ENCODE measurements at places on chromosomes 5 and 9.

GRCh38 chr9:130288926-130289690 lies 23.5 kb downstream of the HMCN2 start:
- no peak for DNase-seq

DNA sequence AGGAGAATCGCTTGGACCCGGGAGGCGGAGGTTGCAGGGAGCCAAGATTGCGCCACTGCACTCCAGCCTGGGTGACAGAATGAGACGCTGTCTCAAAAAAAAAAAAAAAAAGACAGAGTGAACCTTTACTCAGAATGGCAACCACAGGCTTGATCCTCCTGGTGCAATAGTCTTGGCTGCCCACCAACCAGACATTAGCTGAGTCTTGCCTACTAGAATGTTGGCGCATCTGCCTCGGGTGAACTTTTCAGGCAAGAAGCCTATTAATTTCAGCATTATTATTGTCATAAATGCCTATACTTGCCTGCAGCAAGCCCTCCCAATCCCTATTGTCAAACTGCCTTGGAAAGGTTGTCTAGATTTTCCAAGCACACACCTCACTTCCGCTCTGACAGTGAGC lies 4.2 kb downstream of the SERINC5 start:
- DNase-seq = no peak

DNA sequence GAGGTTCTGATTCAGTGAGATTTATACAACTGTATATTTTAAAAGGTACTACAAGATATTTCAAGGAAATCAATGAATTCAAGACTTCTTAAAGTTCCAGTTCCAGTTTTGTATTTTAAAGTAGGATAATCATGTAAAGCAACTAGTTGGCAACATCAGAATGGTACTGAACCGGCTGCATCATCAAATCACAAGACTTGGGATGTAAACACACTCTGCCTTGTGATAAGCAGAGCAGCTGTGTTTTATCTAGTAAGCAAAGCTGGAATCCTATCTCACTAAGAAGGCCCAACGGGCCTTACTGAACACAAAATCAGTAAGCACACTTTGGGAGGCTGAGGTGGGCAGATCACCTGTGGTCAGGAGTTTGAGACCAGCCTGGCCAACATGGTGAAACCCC lies 327.2 kb upstream of the NREP start:
- no peak for DNase-seq

DNA sequence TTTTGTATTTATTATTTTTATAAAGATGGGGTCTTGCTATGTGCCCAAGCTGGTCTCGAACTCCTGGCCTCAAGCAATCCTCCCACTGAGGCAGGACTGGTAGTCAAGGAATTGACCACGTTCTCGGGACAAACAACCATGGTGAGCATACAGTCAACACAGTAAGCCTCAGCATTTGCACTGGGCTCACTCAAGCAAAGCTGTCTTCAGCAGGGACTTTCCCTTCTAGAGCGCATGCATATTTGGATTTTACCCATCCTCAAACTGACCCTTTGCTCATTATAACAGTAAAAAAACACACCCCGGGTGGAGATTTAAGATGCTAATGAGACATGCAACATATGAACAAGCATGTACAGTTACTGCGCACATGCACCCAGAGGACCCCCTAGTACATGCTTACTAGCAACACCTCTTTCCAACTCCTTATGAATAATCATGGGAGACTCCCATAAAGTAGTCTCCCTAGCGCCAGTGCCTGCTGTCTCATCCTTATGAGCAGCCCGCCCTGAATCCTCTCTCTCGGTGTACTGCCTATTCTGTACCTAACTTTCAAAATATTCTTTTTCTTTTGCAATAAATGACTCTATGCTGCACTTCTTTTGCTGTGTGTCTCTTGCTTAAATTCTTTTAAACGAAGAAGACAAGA lies 41.5 kb downstream of the C5orf22 start:
- DNase-seq = no peak

GRCh38 chr9:3477236-3477834 lies 48.5 kb downstream of the RFX3 start:
- no peak for DNase-seq

- DNase-seq = no peak
These were observed 61.3 kb upstream of the MOCS2 start for GRCh38 chr5:53170746-53171349.

DNA sequence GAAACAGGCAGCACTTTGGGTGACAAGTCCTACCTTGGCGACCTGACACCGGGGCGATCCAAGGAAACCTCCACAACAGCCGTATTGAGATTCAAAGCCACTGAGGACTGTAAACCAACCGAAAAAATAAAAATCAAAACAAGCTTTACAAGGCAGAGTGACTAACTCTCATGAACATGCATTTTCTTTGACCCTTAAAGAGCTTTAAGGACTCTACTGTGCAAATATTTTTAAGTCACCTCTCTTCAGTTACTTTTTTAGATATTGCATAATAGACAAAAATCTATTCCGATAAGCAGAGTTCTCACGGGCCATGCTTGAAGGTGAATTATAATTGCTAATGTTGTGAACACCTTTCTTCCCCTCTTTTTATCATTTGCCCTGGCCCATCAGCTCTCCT lies 38.3 kb downstream of the EQTN start:
- no peak for DNase-seq

- no peak for DNase-seq
These were observed 10.7 kb upstream of the ZBTB34 start for GRCh38 chr9:126849591-126850225.

GRCh38 chr5:122385286-122385685 lies 73.2 kb downstream of the SNCAIP start:
- DNase-seq = no peak

- DNase-seq = no peak
These were observed 295.7 kb downstream of the DNAH5 start for GRCh38 chr5:13648822-13649221.

- no peak for DNase-seq
These were observed 75.7 kb downstream of the WNK2 start for GRCh38 chr9:93259490-93260262.

DNA sequence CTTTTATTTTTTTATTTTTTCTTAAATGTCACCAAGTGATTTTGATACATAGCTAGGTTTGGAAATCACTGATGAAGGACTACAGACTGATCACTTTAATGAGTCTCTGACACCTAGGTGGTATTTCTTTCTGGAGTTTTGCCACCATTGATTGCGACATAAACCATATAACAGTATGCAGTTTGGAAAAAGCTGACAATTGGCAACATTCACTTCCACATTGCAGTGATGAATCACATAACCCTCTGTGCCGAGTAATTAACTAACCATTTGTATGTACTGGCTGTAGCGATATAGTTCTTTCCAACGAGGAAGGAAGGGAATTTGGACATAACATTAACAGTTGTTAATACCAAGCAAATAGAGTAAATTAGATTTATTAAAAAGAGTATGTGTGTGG lies 222.9 kb upstream of the EFNA5 start:
- no peak for DNase-seq

DNA sequence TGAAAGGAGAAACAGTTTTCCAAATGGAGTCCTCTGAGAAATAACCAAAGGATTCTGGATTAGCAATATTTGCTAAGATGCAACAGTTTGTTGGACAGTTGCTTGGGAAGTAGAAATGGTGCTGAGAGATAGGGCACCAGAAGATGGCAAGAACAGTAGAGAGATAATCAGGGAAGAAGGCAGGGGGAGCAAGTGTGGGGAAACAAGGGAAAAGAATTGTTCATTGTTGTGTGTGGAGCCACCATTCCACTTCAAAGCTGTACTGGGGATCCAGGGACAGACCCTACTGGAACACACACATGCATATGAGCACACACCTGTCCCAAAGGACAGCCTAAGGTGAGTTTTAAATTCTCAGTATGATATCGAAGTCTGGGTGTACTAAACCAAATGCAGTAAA lies 152.5 kb downstream of the ZNF608 start:
- no peak for DNase-seq

DNA sequence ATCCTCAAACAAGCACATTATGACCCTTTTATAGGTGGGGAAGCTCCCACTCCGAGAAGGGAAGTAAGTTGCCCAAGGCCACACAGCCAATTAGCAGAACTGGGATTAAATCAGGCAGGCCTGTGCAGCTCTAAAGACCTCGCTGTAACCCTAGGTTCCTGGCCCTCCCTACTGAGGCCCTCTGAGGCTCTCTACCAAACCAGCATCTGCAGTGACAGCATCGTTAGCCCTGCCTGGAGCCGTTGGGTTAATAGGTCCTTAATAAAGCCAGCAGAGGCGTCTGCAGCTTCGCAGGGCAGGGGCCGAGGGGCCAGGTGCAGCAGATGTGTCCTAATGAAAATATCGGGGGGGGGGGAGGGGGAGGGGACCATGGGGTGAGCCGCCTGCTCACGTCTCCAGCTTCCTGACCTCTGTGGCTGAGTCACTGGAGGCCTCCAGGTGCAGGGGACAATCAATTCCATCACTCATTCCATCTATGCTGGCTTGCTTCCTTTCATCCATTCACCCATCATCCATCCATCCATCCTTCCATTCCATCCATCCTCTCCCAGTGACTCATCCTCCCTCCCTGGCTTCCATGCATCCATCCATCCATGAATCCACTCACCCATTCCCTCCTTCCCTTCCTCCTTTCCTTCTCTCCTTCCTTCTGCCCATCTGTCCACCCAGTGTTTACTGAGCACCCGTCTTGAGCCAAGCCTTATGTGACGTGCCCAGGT lies 203.9 kb downstream of the C9orf50 start:
- no peak for DNase-seq

DNA sequence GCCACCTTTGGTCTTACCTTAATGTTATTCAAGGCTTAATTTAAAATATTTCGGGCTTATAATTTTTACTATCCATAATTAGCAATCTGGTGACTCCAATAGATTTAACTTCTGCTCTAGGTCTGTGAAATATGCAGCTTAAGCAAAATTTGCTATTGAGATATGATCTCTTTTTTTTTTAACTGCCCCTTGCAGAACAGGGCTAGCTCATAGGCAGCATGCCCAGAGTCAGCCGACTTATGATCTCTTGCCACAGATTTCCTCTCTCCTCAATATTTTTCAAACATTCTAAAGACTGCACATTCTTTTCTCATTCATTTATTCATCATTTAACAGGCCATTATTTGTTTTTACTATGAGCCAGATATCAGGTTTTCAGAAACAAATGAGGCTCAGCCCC lies 4.5 kb downstream of the TTC23L start:
- DNase-seq = no peak

All from CD4-positive, alpha-beta T cell treated with Interleukin-6 at 100 ng/mL for 8 hours (primary cell).